ENCODE measurements at places on chromosomes 3 and 15.

- no peak for DNase-seq
Measured at GRCh38 chr3:38085943-38086324, 46.9 kb downstream of the DLEC1 start.

- DNase-seq: no peak
Measured at GRCh38 chr15:37907136-37907535, 27.3 kb upstream of the TMCO5A start.

- no peak for DNase-seq
Measured at GRCh38 chr3:23735535-23736326, 70.0 kb upstream of the UBE2E1 start.

DNA sequence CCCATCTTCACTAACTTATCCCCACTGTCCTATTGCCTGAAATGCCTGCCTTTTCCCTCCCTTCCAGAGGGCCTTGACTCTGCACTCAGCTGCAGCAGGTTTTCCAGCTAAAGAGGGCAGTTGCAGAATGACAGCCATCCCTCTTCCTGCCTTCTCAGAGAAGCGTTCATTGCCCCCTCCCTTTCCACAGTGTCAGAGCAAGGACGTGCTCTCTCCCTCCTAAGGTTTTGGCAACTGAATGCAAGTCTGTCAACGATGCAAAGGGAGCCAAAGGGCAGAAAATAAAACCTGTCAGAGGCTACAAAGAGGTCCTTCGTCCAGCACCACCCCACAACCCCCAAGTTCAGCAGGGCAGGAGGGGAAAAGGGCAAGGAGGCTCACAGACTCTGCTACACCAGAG, 230.1 kb upstream of the THBS1 start:
- no peak for DNase-seq

DNA sequence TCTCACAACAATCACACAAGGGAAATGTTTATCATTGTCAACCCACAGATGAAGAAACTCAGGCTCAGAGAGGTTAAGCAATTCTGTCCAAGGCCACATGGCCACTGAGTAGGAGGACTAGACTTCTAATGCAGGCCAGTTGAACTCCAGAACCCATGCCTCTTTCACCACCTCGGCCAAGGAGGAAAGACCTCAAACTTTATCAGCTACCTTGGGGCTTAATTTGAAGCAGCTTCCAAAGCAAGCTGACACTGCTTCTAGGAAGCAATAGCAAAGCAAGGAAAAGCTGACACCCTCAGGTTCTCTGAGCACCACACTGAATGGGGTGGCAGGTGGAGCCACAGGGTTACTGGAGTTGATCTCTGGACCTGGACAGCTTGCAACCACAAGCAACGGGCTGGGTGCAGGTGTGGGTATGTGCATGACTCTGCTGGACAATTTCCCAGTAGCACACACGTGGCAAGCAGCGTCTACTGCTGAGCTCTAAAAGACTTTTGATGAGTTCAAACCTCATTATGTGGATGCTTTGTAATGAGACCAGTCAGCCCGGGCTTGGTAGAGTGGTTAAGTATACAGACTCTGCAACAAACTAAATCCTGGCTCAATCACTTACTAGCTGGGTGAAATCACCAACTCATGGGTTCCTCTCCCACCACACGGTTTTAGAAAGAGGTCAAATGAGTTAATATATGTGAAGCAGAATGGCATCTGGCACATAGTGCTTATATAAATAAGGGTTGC, 23.1 kb downstream of the CCNL1 start:
- DNase-seq: no peak

DNA sequence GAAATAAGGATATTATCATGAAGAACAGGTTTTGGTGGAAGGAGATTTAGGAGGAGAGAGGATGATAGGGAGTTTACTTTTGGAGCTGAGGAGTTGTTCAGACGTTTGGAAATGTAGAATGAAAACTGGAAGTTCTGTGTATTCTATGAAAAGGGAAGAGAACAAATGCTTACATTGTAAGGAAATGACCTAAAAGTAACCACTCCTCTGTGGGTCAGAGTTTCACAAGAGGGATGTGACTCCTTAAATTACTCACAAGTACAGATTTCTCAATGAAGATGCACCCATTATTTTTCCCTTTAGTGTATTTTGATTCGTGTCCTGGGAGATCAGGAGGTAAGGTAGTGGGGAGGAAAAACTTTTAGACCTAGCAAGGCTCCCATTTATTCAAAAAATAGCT, 4.0 kb downstream of the RNF13 start:
- DNase-seq: no peak

- DNase-seq: no peak
Measured at GRCh38 chr15:75663931-75664421, 16.3 kb downstream of the SNX33 start.

DNA sequence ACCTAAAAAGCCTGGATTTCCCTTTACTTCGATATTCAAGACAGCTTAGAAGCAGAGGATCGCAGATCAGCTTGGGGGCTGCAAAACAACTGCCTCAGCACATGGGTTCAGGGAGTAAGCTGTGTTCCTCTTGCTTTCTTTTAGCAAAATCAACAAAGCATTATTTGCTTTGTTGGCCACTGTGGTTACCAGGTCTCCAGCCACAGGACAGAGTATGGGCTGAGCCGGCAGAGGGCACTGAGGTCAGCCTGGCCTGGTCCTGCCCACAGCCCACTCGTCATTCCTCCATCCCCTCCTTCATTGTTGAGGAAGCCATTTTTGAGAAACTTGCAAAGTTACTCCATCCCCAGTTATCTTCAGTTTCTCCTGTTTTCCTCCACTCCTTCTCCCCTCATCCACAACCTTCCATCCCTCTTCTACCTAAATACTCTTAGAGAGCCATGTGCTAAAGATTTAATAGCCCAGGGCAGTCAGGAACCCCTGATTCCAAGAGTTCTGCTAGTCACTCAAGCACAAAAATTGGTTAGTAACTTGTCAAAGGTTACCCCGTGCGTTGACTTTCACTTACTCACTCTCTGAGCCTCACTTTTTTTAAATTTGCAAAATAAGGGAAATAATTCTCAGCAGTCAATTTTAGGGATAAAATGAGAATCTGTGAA, 60.0 kb upstream of the HES1 start:
- no peak for DNase-seq

DNA sequence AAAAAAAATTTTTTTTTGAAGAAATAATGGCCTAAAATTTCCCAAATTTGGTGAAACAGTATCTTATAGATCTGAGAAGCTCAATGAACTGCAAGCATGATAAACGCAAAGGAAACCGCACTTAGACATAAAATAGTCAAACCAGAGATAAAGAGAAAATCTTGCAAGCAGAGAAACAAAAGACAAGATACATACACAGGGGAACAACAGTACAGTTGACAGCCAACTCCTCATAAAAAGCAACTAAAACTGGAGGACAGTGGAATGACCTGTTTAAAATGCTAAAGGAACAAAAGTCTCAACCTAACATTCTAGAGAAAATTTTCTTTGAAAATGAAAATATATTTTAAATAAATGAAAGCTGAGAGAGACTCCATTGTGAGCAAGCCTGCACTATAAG, 107.5 kb downstream of the RASA2 start:
- no peak for DNase-seq

DNA sequence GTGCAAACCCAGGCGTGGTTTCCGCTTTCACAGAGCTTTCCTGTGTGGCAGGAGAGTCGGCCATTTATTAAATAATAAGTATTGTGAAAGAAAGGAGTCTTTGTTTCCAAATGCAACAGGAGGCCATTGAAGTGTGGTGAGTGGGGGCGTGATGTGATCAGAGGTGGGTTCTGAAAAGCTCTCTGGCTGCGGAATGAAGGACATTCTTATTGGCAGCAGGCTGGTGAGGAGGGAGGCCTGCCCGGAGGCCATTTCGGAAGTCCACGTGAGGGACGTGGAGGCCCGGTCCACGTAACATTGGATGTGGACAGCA, 11.1 kb downstream of the ARNT2 start:
- no peak for DNase-seq

GRCh38 chr15:39801641-39802309, 19.1 kb upstream of the FSIP1 start:
- DNase-seq: peak; percentile 38

- DNase-seq: no peak
Measured at GRCh38 chr15:56972016-56972415, 53.6 kb downstream of the TCF12 start.
